ENCODE measurements at places on chromosomes 6 and 20.

- no peak for DNase-seq
Observed at GRCh38 chr6:163730246-163731210, 316.0 kb downstream of the QKI start.

- DNase-seq = no peak
Observed at GRCh38 chr20:6282642-6283041, 159.8 kb upstream of the FERMT1 start.

DNA sequence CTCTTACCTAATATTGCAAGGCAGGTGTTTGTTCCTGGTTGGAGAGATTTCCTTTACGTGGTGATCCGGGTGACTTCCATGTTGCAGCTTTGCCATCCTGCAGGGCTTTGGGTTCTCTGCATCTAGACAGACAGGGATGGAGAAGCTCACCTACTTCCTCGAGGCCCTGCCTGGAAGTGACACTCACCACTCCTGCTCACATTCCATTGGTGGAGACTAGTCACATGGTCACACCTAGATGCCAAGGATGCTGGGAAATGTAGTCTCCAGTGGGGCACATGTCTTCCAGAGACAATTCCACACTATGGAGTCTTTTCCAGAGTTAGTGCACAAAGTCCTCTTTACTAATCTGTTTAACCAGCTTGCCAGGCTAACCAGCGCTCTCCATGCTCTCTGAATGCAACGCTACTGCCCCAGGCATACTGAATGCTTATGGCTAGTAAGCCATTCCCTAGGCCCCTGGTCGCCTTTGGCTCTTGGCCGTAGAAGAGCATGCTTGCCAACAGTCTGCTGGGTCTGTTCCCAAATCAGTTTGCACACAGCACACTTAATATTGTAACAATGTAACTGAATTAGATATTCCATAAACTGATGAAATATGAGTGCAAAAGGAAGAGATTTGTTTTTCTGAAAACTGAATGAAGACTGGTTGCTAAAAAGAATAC is 6.7 kb upstream of the KCNK15 start:
- DNase-seq = peak; percentile 64

GRCh38 chr6:135861189-135861588 is 9.7 kb downstream of the PDE7B start:
- no peak for DNase-seq

- no peak for DNase-seq
Observed at GRCh38 chr20:19254956-19255355, 42.5 kb downstream of the SLC24A3 start.

DNA sequence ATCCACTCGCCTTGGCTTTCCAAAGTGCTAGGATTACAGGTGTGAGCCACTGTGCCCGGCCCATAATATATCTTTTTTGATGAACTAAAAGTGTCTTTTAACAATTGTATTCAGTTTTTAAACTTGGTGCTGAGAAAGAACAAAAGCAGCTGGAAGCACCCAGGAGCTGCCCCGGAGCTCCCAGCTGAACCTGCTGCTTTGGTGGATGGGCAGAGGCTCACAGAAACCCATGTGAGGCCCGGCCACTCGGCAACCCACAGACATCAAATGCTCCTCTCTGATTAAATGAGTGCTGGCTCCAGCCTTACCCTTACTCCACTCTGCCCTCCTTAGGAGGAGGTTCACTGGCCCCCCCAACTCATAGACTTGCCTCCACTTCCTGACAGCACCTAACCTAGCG is 59.4 kb upstream of the FRMD1 start:
- no peak for DNase-seq

GRCh38 chr20:20939006-20939405 is 167.2 kb downstream of the LINC00237 start:
- DNase-seq = no peak

DNA sequence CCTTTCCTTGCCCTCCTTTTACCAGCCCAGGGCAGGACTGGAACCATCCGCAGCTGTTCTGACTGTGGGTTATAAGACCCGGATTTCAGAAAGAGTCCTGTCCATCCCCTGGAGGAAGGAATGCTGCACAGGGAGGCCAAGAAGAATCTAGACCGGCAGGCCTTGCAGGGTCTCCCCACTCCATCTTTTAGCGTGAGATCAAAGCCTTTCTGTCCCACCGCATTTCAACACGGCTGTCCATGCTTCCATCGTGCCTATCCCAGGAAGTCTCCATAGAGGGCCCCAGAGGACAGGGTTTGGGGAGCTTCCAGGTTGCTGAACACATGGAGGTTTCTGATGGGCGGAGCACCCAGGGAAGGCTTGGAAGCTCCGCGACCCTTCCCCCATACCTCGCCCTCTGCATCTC is 79.3 kb upstream of the AGPAT4 start:
- no peak for DNase-seq

DNA sequence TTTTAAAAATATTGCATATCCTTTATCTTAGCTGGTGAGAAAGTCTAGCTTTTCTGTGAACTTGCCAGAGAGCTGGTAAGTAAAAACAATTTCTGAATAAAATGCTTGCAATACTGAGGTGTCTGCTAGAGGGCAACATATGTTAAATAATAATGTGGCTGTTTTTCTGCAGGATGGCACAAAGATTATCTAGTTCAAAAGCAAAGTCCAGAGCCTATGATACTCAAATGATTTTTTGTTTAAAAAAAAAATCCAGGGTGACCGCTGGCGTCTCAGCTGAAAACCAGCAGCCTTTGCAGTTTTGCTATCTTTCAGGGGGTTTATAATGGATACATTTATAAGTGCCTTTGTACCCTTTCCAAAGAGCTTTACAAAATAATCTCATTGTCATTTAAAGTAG is 194.9 kb downstream of the PHACTR1 start:
- DNase-seq = no peak

DNA sequence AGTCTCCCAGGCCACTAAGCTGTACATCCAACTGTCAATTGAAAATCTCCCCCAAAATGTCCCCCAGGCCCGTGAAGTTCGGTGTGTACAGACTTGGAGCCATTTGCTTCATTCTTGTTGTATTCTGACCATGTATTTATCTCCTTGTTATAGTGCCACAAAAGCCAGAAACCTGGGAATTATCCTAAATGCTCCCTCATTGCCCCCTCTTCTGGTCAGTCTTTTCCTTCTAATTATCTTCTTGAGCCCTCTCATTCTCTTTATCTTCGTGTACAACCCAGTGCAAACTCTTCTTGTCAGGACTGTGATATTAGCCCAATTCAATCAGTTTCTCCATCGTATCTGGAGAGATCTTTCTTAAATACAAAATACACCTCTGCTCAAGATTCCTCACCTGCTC is 64.7 kb downstream of the RFX6 start:
- no peak for DNase-seq

- DNase-seq = no peak
Observed at GRCh38 chr6:39227476-39227875, 1.8 kb downstream of the KCNK5 start.

GRCh38 chr6:52877168-52877567 is 32.3 kb downstream of the GSTA3 start:
- no peak for DNase-seq

- no peak for DNase-seq
Observed at GRCh38 chr6:161940519-161940918, 666.7 kb upstream of the AGPAT4 start.

DNA sequence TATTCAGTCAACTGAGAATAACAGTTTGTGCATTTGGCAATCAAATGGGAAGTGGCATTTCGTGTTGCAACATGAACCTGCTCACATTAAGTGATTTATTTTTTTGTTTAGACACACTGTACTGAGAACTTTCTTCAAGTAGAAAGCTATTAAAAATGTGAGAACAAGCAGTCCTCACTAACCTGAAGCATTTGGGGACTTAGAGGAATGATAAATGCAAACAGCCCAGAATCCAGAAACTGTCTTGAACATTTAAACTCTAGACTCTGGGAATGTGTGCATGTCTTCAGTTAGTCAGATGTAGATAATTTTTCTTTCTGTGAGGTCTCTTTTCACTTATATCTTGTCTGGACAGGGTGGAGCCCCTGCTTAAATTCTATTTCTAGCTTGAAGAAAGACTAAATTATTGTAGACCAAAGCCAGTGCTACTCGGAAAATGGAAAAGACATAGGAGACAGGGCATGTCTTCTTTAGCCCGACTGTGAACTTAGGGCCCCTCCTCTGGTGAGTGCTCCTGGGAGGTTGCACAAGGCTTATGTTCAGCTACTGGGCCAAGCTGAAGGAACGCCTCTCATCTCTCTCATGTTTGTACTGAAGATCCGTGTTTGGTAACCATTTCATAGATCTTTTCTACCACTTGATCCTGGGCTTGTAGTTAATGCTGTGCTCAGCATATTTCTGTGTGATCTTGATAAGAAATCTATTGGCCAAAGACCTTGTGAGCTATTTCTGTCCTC is 70.1 kb downstream of the SLX4IP start:
- peak; percentile 56 for DNase-seq

GRCh38 chr6:3748208-3749066 is 3.1 kb downstream of the PXDC1 start:
- peak; percentile 89 for DNase-seq

DNA sequence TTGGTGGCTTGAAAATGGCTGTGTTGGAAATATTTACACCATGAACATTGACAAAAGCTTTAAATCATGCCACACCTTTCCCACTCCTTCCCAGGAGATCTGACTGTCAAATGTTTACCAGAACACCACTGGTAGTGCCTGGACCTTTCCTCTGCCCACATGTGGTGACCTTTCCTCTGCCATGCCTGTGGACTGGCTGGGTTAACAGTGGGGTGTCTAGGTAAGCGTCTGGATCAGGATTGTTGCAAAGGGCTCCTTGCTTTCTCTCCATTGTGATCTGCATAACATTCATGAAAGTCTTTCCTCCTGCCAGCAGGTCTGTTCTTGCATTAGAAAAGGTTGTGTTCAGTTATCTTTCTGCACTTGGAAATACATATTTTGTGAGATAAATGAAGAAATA is 572.7 kb downstream of the DHX35 start:
- no peak for DNase-seq

GRCh38 chr6:92559611-92560010 is 859.7 kb downstream of the EPHA7 start:
- no peak for DNase-seq

- DNase-seq = no peak
Observed at GRCh38 chr6:39184906-39185580, 44.2 kb downstream of the KCNK5 start.

DNA sequence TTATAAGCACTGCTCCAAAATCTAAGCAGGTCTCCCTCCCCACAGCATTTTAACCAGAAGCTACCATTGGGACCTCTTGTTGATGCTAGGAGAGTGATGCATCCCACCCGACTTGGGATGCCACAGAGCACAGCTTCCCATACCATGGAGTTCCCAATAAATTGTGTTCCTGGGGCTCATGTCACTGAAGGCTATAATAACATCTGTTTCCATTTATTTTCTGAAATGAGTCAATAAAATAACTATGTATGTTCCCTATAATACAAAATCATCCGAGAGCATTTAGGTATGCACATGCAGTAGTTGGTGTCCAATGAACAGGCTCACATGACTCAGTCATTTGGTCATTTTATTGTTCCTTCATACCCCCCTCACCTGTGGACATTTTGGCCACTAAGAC is 204.2 kb downstream of the TBC1D7 start:
- no peak for DNase-seq

GRCh38 chr20:57262301-57262700 is 4.1 kb downstream of the BMP7 start:
- DNase-seq = no peak

DNA sequence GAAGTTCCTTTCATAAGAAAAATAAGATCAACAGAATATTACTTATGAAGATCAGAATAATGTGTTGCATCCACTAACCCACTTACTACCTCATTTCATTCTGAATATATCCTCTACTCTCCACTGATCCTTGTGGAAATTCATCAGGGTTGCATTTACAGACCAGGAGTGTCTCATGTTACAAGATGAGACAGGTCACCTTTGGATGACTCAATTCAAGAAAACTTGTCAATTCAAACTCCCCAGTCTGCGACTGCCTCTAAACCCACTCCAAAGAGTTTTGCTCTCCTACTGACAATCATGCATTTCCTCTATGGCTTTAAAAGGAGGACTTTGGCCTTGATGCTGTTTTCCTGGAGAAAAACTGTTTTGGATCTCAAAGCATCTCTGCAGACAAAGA is 68.4 kb downstream of the ID4 start:
- no peak for DNase-seq

GRCh38 chr6:70369332-70369950 is 43.9 kb upstream of the FAM135A start:
- DNase-seq = peak; percentile 36

DNA sequence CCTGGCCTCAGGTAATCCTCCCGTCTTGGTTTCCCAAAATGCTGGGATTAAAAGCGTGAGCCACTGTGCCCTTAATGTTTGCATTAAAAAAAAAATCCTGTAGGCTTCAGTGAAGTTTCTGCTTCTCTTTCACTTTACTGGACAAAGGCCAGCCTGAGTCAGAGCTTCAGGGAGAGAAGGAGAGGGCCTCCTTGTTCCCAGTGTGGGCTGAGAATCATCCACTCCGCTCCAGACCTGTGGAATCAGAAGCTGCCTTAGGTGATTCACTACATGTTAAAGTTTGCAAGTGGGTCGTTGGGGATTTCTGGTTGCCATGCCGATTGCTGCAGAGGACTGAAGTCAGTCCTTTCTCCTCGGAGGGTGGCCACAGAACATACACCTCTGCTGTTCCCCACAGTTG is 113.3 kb upstream of the EEF1E1 start:
- DNase-seq = no peak

DNA sequence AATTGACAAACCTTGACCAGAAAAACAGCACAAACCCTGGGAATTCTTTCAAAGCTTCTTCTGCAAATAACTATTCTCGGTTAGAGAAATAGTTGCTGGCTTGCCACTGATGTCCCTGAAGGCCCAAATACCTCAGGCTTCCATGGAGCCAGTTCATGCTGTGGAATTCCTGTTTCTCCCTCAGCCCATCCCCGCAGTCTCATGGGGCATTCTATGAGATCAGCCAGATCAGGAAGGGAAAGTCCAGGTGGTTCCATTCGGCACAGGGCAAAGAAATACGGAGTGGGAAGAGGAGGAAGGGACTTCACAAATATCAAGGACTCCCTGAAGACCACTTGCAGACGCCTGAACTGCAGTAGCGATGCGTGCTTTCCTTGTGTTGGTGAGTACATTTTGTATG is 63.3 kb downstream of the MYLK4 start:
- no peak for DNase-seq

- DNase-seq = no peak
Observed at GRCh38 chr20:61638802-61639585, 386.9 kb downstream of the CDH4 start.

- DNase-seq = no peak
Observed at GRCh38 chr20:11328839-11329238, 588.9 kb upstream of the BTBD3 start.

DNA sequence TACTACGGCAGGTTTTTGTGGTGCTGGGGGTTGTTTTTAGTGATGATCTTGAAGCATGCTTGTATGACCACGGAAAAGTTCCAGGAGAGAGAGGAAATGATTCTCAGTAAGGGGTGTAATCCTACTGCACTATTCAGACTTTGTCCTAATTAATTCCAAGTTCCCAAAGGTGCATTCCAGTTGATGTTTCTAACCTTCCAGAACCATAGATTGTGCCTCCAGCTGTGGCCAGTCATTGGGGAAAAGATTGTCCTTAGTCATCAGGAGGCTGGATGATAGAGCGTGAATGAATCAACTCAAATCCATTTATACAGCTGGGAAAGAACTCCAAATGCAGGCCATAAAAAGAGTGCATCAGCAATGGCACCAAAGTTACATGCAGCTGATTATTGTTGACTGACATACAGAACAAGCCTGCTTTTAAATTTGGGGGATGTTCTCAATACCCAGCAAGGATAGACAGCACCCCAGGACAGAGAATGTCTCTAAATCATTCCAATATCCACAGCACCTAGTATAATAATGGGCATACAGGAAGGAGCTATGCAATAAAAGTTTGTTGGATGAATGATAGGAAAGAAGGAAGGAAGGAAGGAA is 27.8 kb upstream of the PKHD1 start:
- no peak for DNase-seq

GRCh38 chr6:13741365-13741764 is 29.7 kb upstream of the RANBP9 start:
- DNase-seq = no peak

Measured in psoas muscle (tissue), 8 donors.